ENCODE measurements at places on chromosomes 3 and 15.

GRCh38 chr15:87508086-87508485 is 748.5 kb downstream of the NTRK3 start:
- no peak for DNase-seq

DNA sequence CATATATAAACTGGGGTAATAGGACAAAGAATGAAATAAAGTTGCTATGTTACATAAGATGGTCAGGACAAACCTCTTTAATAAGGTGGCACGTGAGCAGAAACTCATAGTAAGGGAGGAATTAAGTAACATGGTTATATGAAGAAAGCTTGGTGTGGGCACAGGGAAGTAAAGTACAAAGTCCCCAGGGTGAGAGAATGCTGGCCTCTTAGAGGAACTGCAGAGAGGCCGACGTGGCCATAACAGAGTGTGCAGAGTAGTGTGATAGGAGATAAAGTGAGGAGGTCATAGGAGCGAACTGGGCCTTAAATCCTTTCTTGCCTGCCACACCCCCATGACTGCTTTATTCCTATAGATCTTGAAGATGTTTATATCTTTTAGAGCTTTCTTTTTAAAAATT is 17.4 kb upstream of the RBMS3 start:
- DNase-seq, result no peak

- no peak for DNase-seq
These were observed 362.1 kb downstream of the PLOD2 start for GRCh38 chr3:145798696-145799537.

DNA sequence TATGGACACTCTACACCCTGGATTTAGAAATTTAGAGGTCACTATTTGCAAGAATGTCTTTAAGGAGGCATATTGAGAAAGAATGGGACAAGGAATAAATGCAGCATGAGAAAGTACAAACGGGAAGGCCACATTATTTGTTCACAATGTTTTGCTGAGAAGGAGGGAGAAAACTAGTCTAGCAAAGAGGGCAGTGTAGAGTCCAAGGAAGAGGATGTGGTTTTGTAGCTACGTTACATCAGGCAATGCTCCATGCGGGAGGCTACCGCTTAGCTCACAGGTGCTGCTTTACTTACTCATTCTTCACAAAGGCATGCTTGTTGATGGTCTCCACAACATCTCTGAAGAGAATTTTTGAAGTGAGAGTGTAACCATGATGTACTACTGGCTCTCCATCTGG is 191.1 kb downstream of the PLCH1 start:
- DNase-seq, result no peak

- no peak for DNase-seq
These were observed 33.0 kb upstream of the BCL2A1 start for GRCh38 chr15:80003934-80004472.

- DNase-seq, result no peak
These were observed 180.6 kb downstream of the FMN1 start for GRCh38 chr15:33013827-33014445.

- DNase-seq, result no peak
These were observed 49.2 kb downstream of the CACNA2D3 start for GRCh38 chr3:54171509-54171908.

- no peak for DNase-seq
These were observed 151.7 kb downstream of the ATG7 start for GRCh38 chr3:11423868-11424267.

DNA sequence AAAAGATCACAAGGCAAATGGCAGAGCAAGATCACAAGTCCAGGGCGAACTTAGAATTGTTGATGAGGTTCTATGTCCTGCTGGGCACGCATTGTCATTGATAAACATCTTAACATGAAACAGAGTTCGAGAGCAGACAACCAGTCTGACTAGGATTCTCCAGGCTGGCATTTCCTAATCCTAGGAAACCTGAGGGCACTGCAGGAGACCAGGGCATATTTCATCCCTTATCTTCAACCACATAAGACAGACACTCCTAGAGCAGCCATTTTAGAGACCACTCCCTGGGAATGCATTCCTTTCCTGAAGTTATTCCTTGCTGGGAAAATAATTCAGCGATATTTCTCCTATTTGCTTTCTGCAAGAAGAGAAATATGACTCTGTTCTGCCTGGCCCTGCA is 1199.9 kb downstream of the SI start:
- DNase-seq, result no peak

- DNase-seq, result no peak
These were observed 88.5 kb upstream of the NANOGP8 start for GRCh38 chr15:35173444-35174118.

All from inflammatory macrophage treated with lipopolysaccharide for 1 hour (primary cell).